CD14-positive monocyte (primary cell): ENCODE measurements at places on chromosomes 11 and 22. TPM values are rescaled to one million over a fixed set of nuclear protein-coding genes. Genes with fewer than 3 reads are reported as not detected.

- H3K4me1 ChIP-seq: peaks cover 3% of the 10 kb centered on the region
- no peak overlapping the region for H3K4me3 ChIP-seq
- no peak for DNase-seq
- no peak overlapping the region for H3K27ac ChIP-seq
Measured at GRCh38 chr11:8728563-8728962, 46.0 kb downstream of the RPL27A start.

GRCh38 chr11:62544581-62545436 is 1.8 kb downstream of the AHNAK start:
- no peaks in the 10 kb centered on the region for H3K27me3 ChIP-seq
- H3K27ac ChIP-seq: peak overlapping the region; percentile 82
- peaks cover 62% of the 10 kb centered on the region for H3K4me1 ChIP-seq
- H3K36me3 ChIP-seq: no peaks in the 10 kb centered on the region

GRCh38 chr22:46053563-46054090 is 76.7 kb upstream of the WNT7B start:
- peak; percentile 53 for DNase-seq
- peak overlapping the region; percentile 83 for H3K27ac ChIP-seq
- H3K4me3 ChIP-seq: peak overlapping the region; percentile 88
- H3K27me3 ChIP-seq: no peaks in the 10 kb centered on the region
- H3K4me1 ChIP-seq: peaks cover 90% of the 10 kb centered on the region

DNA sequence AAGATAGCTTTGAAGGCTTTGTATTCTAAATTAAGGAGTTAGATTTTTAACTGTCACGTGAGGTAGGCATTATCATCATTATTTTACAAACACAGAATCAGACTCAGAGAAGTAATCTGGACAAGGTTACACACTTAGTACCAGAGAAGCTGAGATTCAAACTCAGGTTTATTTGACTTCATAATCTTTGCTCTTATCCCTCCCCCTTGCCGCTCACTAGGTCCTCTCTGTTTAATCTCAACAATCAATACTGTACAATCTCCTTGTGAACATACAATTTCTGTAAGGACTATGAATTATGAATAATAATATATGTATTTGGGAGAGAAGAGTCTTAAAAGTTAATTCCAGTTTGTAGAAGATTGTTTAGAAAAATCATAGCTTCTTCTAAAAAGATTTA is 5.2 kb upstream of the DNAJB7 start:
- H3K27ac ChIP-seq: no peak overlapping the region
- H3K4me1 ChIP-seq: peaks cover 10% of the 10 kb centered on the region
- DNase-seq: no peak

GRCh38 chr11:79237091-79237490 is 203.7 kb downstream of the TENM4 start:
- no peak for DNase-seq
- H3K27ac ChIP-seq: no peak overlapping the region
- H3K27me3 ChIP-seq: no peaks in the 10 kb centered on the region
- no peak overlapping the region for H3K4me3 ChIP-seq

DNA sequence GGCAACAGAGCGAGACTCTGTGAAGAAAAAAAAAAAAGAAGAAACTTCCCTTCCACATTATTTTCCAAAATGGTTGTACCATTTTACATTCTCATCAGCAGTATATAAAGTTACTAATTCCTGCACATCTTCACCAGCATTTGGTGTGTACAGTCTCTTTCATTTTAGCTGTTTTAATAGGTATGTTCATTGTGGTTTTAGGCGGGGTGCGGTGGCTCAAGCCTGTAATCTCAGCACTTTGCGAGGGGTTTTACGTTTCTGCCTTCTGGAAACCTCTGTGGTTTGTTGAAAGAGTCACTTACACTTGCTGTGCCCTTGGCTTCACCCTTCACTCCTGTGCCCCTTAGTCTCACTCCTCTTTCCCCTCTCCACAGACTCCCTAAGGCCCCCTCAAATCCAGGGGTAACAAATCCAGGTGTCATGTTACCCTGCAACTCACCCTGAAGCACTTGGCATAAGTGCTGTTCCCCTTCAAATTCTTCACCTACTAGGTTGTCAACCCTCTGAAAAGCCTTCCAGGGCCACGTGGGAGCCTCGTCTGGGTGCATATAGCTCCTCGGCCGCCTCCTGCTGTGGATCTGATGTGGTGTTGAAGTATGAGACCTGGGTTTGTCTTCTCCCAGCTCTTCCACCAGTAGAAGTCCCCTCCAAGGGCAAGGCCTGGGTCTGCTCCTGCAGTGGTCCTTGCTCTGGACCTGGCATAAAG is 20.8 kb downstream of the TOB2 start:
- DNase-seq: no peak
- no peak overlapping the region for H3K27ac ChIP-seq
- H3K4me3 ChIP-seq: no peak overlapping the region
- H3K4me1 ChIP-seq: no peaks in the 10 kb centered on the region
- no peaks in the 10 kb centered on the region for H3K27me3 ChIP-seq
- H3K36me3 ChIP-seq: peaks cover 20% of the 10 kb centered on the region

DNA sequence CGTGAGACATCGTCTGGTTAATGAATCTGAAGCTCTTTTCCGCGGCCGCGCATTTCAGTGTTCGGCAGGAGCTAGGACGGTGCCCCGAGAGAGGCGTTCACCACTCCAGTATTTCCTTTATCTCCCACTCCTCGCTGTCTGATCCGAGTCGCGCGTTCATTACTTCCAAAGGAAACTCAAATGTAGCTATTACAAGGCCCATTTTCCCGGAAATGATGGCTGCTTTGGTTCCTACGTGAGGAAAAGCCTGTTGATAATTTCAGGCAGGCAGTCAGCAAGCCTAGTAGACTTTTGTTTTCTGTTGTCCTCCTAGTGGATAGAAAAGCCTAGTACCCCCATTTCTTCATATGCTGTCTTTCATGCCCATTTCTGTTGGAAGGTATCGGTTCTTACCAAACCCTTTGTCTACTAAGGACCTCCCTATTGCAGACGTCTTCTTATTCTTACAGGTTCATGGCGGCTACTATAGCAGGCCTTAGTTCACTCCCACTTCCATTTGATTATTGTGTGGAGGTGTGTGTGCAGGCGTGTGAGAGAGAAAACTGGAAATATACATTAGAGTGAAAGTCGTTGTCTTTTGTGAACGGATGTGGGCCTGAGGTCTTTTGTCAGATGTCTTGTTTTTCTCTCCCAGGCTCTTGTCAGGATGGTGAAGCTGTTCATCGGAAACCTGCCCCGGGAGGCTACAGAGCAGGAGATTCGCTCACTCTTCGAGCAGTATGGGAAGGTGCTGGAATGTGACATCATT is 737 bp downstream of the RBM4 start:
- DNase-seq: peak; percentile 29
- no peaks in the 10 kb centered on the region for H3K27me3 ChIP-seq
- peak overlapping the region; percentile 81 for H3K4me3 ChIP-seq
- H3K27ac ChIP-seq: peak overlapping the region; percentile 92
- peaks cover 55% of the 10 kb centered on the region for H3K36me3 ChIP-seq

DNA sequence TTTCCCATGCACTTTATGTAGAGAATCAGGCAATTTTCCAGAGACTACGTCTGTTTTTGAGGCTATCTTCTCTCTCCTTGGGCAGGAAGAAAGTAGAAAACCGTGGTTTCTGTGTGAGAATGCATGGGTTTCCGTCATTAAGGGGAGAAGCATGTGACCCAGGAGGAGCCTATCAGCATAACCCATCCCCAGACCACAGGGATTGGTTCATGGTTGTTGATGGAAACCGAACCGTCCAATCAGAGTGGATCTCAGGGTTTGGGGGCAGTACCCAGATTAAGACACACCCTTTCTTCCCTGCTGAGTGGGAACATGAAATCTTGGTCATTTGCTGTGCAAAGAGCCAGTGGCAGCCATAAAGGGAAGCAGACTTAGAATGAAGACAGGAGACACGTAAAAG is 517.8 kb downstream of the MN1 start:
- no peaks in the 10 kb centered on the region for H3K36me3 ChIP-seq
- no peaks in the 10 kb centered on the region for H3K4me1 ChIP-seq
- H3K27me3 ChIP-seq: no peaks in the 10 kb centered on the region

DNA sequence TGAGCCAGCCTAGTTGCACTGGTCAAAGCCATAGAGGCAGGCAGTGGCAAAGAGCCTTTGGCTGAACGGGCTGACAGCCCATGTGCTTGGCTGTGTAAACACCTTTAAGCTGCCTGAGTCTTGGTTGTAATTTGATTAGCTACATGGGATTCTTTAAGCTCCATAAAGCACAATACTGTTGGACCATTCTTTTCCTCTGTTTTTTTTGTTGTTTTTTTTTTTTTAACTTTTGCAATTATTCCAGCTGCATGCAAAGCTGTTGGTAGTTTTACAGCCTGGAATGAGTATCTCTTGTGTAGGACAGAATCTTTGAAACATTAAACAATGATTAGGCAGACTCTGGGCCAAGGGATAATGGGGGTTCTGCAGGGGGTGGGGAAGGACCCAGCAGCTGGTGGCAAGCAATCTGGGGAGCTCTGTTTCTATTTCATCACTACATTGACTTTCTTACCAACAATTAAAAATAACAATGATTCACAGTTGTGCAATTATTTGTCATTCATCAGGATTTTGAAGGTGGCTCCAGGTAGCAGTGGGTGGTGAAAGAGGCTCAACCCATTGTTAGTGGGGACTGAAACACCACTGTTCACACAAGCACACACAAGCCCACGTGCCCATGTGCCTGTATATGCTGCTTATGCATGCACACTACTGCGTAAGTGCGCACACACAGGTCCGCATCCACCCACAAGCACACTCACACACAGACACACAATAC is 69.5 kb upstream of the CSNK2A3 start:
- no peak overlapping the region for H3K27ac ChIP-seq
- DNase-seq: no peak
- peaks cover 2% of the 10 kb centered on the region for H3K4me1 ChIP-seq
- H3K36me3 ChIP-seq: no peaks in the 10 kb centered on the region

GRCh38 chr11:13717331-13717730 is 48.9 kb downstream of the FAR1 start:
- H3K27ac ChIP-seq: peak overlapping the region; percentile 38
- H3K36me3 ChIP-seq: peaks cover 97% of the 10 kb centered on the region

DNA sequence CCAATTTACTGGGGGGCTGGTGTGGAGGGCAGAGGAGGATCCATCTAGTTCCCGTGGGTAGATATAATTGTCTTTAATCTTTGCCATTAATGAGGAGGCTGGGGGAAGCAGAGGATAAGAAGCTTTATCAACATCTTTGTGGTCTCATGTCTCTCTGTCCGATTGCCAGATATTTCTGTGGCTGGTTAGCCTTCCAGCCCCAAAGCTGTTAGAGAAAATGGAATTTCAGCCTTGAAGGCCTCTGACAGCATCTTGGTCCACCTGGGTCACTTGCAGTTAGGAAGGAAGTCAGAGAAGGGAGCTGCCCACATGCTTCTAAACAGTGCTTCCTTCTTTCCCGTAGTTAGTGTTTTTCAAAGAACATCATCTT is 56.9 kb downstream of the ABTB2 start:
- no peaks in the 10 kb centered on the region for H3K36me3 ChIP-seq
- peak overlapping the region; percentile 58 for H3K4me3 ChIP-seq
- peak overlapping the region; percentile 81 for H3K27ac ChIP-seq

- H3K27ac ChIP-seq: no peak overlapping the region
- H3K27me3 ChIP-seq: no peaks in the 10 kb centered on the region
- H3K4me1 ChIP-seq: no peaks in the 10 kb centered on the region
- no peak overlapping the region for H3K4me3 ChIP-seq
- no peaks in the 10 kb centered on the region for H3K36me3 ChIP-seq
- DNase-seq: no peak
Measured at GRCh38 chr11:116697011-116697410, 75.8 kb downstream of the BUD13 start.

GRCh38 chr11:2464451-2465165 is 19.8 kb downstream of the KCNQ1 start:
- H3K36me3 ChIP-seq: no peaks in the 10 kb centered on the region
- H3K27ac ChIP-seq: no peak overlapping the region
- H3K4me3 ChIP-seq: no peak overlapping the region
- no peaks in the 10 kb centered on the region for H3K27me3 ChIP-seq
- DNase-seq: no peak

- H3K4me3 ChIP-seq: peak overlapping the region; percentile 98
- H3K36me3 ChIP-seq: peaks cover 3% of the 10 kb centered on the region
Measured at GRCh38 chr22:20022978-20023613, 2.2 kb downstream of the TANGO2 start.

DNA sequence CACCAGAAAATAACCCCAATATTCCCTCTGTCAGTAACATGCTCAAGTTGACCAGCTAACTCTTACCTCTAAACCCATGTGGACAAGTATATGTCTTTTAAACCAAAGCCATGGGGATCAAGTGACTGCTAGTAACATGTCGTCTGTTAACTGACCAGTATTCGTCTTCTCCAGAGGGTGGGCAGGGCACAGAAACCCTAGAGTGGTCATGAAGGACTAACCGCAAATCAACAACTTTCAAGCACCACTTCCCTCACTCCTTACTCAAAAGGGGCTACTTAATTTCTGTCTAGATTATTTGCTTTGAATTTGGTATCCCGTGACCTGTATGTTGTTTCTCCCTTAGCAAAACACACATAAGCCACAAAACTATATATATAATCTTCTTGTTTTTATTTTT is 293.2 kb downstream of the SWAP70 start:
- DNase-seq: no peak
- H3K4me3 ChIP-seq: no peak overlapping the region
- peaks cover 31% of the 10 kb centered on the region for H3K36me3 ChIP-seq

DNA sequence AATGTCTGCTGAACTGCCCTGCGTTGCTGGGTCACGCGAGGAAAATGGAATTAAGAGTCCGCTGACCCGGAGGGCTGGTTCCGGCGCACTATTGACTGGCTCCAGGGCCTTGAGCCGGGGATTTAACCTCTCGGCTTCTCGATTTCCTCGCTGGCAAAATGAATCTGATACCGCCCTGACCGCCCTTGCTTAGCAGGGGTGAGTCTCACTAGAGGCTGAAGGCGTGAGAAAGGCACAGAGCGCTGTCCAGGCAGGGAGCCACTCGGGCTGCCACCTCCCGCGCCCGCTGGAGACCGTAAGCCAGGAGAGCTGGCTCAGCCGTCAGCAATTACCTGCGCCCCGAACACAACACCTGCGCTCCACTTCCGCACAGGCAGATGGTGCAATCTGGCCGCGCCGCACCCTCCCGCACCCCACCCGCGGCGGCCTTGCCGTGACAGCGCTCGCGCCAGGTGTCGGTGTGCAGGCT is 65.6 kb downstream of the BUD13 start:
- H3K4me1 ChIP-seq: no peaks in the 10 kb centered on the region
- no peak overlapping the region for H3K4me3 ChIP-seq
- H3K27me3 ChIP-seq: no peaks in the 10 kb centered on the region

DNA sequence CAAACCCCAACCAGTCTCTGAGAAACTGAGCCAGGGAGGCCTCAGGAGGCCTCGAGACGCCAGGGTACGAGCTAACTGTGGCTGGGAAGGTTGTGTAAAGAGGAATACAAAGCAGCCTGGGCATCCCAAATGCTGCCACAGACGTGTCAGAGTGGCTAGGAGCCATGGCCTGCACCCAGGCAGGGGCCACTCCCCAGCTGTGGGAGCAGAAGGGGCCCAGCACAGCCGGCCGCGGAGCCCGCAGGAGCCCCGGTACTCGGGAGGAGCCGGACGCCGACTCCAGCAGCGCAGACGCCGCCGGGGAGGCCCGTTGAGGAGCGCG is 349.8 kb upstream of the B3GAT1 start:
- H3K4me1 ChIP-seq: no peaks in the 10 kb centered on the region
- H3K27ac ChIP-seq: no peak overlapping the region
- DNase-seq: no peak
- H3K27me3 ChIP-seq: no peaks in the 10 kb centered on the region
- H3K36me3 ChIP-seq: no peaks in the 10 kb centered on the region

MMP1 gene
- polyA plus RNA-seq: not detected

WNT11 gene
- 0.24 TPM for polyA plus RNA-seq

PARVG gene
- 190 TPM for polyA plus RNA-seq

ZP1 gene
- 0.40 TPM for polyA plus RNA-seq

OR5A1 gene
- not detected in 2 replicates for polyA plus RNA-seq

NNMT gene
- not detected for polyA plus RNA-seq

OR51E1 gene
- polyA plus RNA-seq: not detected in 2 replicates
